ENCODE measurements at places on chromosomes 1 and 21.

GRCh38 chr1:230426246-230427093, at the start of gene PGBD5:
PGBD5 (minus strand) TSS chr1:230426332; CDS start chr1:230425928, 404 bp downstream.
- DNase-seq = peak; percentile 29

DNA sequence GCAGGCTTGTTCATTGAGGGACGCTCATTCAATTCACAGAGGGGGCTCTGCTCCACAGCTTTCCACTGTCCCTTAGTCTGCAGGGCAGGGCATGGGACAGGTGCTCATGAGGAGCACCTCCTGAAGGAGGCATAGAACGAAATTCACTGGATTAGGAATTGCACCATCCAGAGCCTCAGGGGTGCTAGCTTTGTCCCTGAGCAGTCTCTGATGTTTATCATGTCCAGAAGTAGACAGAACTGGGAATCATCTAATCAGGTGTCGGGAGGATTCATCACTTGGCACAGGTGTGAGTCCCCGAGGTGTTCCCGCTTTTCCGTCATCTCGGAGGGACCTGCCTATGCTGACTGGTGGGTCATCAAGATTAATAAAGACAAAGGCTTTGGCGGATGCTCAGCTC, 321.4 kb downstream of the AJAP1 start:
- DNase-seq = no peak

GRCh38 chr1:12341667-12342066, 111.8 kb downstream of the VPS13D start:
- no peak for DNase-seq

DNA sequence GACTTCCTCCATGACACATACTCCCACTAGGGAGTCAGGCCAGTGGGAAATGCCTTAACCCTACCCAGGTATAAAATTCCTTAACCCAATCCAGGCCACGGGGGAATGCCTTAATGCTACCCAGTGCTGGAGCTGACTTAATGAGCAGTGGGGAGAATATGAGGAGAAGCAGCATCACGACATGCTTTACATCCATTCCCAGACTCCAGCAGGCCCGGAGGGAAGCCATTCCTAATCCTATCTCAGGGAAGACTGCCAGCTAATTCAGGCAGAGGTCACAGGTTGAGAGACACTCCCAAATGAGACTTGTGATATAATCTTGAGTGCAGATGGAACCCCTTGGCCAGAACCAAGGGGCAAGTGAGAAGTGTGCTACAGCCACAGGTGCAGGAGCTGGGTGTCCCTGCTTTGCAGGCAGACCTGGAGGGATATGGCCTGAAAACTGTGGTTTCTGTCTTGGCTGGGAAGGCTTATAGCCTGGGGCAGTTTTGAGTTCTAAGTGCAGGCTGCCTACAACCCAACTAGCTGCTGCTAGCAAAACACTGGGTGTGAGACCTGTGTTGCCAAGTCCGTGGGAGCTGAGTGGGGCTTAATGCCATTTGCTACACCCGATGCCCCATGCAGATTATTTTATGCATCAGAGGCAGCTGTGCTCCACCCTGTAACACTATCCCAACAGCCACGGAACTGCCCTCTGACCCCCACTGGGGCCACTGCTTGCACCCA, 45.1 kb upstream of the GUCA2A start:
- no peak for DNase-seq

DNA sequence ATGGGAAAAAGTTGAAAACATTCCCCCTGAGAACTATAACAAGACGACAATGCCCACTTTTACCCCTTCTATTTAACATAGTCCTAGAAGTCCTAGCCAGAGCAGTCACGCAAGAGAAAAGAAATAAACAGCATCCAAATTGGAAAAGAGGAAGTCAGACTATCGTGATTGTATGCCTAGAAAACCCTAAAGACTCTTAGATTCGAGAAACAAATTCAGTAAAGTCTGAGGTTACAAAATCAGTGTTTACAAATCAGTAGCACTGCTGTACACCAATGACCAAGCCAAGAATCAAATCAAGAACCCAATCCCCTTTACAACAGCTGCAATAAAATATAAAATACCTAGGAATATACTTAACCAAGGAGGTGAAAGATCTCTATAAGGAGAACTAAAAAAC, 72.4 kb downstream of the POU2F1 start:
- DNase-seq = no peak

DNA sequence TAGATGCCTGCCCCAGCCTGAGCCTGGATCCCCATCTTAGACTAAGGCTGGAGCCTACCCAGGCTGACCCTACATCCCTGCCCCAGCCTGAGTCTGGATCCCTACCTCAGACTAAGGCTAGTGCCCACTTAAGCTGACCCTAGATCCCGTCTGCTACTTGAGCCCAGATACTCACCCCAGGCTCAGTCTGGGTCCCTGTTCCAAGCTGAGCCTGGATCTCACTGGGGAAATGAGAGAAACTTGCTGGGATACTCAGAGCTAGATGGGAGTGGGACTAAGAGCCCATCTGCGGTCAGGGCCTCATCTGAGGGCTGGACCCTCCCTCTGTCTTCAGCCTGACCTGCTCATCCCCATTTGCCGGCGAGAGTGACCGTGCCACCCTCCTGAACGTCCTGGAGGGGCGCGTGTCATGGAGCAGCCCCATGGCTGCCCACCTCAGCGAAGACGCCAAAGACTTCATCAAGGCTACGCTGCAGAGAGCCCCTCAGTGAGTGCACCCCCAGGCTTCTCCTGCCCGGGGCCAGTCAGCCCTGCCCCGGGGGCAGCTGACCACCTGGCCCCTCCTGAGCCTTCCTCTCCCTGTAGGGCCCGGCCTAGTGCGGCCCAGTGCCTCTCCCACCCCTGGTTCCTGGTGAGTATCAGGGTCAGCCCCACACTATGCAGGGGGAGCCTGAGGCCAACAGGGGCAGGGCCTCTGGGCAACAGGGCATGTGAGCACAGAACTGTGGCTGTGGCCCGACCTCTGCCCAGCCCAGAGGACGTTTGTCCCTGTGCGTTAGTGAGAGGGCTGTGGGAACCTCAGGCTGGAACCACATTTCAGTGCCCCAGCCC, 36.8 kb downstream of the TRIM11 start:
- no peak for DNase-seq

- no peak for DNase-seq
These were observed 17.4 kb downstream of the TIAM1 start for GRCh38 chr21:31326522-31327242.

GRCh38 chr1:225667362-225667761, 14.4 kb upstream of the ENAH start:
- no peak for DNase-seq

GRCh38 chr1:62712336-62713243, 24.4 kb upstream of the DOCK7 start:
- DNase-seq = no peak

GRCh38 chr1:219153723-219154122, 20.0 kb upstream of the LYPLAL1 start:
- DNase-seq = no peak

- no peak for DNase-seq
These were observed 119.7 kb upstream of the ZNF648 start for GRCh38 chr1:182181167-182181572.

GRCh38 chr1:62294261-62294660, 25.0 kb downstream of the KANK4 start:
- no peak for DNase-seq

GRCh38 chr1:47309427-47309826, 4.5 kb downstream of the STIL start:
- DNase-seq = no peak

- DNase-seq = no peak
These were observed 44.2 kb downstream of the CYYR1 start for GRCh38 chr21:26528882-26529281.

GRCh38 chr1:220219136-220219442, 53.2 kb downstream of the RAB3GAP2 start:
- DNase-seq = no peak

DNA sequence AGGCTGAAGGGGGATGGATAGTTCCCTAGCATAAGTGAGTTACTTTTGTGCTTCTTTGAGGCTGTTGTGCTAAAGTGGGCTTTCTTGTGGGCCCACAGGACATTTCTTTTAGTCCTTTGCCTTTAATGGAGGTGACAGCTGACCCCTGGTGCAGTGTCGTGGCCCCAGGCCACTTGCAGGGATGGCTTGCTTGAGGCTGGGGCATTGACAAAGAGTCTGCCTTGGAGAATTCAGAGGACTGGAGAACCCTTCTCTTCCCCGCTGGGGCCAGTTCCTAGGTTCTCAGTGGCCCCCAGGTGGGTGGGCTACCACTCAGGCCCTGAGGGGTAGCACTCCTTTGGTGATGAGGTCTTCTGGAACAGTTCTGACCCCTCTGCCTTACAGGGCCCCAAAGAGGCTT, 12.8 kb downstream of the ABCG1 start:
- no peak for DNase-seq

- no peak for DNase-seq
These were observed 310.0 kb upstream of the C1orf174 start for GRCh38 chr1:4210043-4210442.

DNA sequence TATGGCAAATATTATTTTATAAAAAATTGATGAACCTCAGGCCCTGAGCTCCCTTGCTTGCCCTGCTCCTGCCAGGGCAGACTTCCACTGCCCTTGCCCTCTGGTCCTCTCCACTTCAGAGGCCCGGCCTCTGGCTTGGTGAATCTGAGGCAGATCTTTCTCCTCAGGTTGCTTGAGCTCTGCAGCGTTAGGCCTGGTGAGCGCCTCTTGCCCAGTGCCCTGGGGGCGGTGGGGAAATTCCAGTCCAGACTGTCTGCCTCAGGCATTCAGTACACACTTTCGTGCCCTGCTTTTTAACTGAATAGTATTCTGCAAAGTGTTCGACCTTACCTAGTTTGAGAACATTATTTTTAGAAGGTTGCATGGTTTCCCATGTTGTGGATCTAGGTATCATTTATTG, 98.2 kb downstream of the PCBP3 start:
- no peak for DNase-seq

DNA sequence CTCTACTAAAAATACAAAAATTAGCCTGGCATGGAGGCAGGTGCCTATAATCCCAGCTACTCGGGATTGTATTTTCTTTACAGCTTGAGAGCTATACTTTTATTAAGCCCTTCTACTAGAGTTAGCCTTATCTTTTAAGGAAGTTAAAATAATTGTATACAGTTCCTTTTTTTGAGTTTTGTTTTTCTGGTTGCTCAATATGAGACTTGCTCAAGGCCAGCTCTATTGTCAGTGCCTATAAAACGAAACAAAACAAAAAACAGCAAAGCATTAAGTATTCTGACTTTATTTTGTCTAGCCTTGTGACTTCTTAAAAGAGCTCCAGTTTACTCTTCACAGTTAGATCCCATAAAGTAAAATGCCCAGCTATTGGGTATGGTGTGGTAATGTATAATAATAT, 17.2 kb downstream of the PKN2 start:
- DNase-seq = no peak

DNA sequence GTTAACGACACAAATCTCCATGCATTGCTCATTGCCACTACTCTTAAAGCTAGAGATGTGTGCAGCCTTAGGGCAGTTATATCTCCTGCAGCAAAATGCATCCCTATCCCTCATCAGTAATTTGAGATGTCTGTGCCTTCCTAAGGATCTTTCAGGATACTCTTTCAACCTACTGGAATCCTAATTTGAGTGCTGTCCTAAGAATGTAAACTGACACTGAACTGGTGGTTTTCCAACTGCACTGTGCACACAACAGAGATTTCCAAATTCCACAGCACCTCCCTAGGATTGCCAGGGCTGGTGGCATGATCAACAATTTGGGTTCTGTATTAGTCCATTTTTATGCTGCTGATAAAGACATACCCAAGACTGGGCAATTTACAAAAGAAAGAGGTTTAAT, 193.9 kb downstream of the LTN1 start:
- DNase-seq = peak; percentile 93

GRCh38 chr1:96865731-96866685, 144.4 kb downstream of the PTBP2 start:
- peak; percentile 100 for DNase-seq

- DNase-seq = peak; percentile 65
These were observed 64.5 kb downstream of the BCAR3 start for GRCh38 chr1:93616996-93617669.

- DNase-seq = peak; percentile 27
These were observed 76.7 kb downstream of the ARHGEF16 start for GRCh38 chr1:3530926-3531818.

GRCh38 chr21:33640697-33641351, 717 bp downstream of the CRYZL1 start:
- peak; percentile 15 for DNase-seq

GRCh38 chr1:199083680-199084079, 444.8 kb downstream of the PTPRC start:
- no peak for DNase-seq

- no peak for DNase-seq
These were observed 46.6 kb upstream of the DUSP10 start for GRCh38 chr1:221788466-221788865.

Data from fibroblast of gingiva (primary cell).